Fibroblast of skin of left quadriceps (primary cell): ENCODE measurements at places on chromosomes 11 and 22.

DNA sequence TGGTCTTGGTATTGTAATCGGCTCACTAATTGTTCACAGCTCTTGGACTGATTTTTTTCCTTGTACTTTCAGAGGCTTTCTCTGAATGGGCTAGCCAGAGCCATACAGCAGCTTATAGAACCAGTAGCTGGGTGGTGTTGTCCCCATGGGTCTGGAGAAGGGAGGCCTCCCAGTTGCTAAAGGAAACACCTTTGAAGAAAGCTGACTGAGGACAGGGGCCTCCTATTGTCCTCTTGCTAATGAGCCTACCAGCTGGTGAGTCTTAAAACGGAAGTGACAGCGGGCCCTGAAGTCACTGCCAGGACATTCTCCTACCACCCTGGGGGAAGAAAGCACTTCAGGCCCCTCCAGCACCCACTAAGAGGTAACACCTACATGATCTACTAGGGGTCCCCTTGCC lies 9.9 kb downstream of the FADS3 start:
- DNase-seq, result no peak

DNA sequence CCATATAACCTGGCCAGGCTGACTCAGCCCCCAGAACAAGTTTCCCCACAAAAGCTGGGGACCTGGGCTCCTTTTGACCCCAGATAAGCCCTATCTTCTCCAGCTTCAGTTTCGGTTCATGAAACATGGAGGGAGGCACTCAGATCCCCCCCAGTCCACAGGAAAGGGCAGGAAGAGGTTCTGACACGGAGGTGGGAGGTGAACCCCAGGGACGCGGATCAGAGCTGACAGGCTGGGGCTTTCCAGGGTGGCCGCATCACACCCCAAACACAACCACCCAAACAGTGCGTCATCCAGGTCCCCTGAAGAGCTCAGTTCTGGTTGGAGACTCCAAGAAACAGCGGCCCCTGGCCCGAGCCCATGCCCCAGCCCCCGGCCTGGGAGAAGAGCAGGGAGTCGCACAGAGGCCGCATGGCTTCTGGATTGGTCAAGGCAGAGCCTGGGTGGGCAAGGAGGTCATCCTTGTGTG lies 44.3 kb upstream of the A4GALT start:
- no peak for DNase-seq

- DNase-seq, result no peak
Measured at GRCh38 chr11:131653260-131653659, 282.8 kb downstream of the NTM start.

DNA sequence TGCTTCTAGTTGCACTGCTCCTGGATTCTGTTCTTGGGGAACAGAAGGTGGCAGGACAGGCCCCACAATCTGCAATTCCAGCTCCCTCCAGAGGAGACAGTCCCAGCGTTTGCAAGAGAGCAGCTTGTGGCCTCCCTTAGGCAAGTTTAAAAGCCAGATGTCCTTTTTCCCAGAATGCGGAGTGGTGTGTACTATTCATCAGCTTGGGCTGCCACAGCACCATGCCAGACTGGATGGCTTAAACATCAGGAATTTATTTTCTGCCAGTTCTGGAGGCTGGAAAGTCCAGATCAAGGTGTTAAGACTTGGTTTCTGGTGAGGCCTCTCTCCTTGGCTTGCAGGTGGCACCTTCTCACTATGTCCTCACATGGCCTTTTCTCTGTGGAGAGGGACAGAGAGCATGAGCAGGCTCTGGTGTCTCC lies 11.7 kb downstream of the MIAT start:
- no peak for DNase-seq
